Activated naive CD4-positive, alpha-beta T cell treated with Interleukin-2 at 50 U/mL for 16 hours (primary cell): ENCODE measurements at places on chromosomes 1 and 21.

GRCh38 chr21:40471103-40471502 lies 375.9 kb downstream of the DSCAM start:
- no peak for DNase-seq

DNA sequence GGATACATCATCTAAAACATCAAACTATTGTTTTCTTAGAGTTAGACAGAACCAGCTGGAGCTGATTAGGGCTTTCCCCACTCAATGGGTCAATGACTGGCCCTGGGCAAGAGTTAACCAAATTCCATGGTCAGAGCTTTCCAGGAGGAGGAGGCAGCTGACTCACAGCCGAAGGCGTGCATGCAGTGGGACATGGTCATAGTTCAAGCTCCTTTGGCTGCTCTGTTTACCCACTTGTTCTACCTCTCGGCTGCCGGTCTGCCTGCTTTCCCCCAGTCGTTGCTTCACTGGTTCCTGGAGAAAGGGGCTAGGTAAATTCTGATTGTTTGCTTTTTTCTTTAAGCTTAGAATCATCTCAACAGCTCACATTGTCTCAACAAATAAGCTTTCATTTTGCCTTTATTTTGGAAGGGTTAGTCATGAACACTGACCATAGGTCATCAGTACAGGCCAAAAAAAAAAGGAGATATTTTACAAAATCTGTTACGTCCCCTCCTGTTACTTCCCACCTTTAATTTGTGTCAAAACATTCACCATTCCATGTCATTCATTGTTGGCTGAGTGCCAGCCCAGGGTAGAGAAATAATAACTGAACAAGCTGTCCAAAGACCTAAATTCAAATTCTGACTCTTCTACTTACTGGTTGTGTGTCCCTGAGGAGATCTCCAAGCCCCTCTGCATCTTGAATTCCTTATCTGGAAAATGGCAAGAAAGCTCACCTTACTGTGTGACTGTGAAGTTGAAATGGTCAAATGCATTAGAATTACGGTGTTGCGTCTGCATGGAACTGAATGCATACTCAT lies 12.0 kb downstream of the MAB21L3 start:
- no peak for DNase-seq

DNA sequence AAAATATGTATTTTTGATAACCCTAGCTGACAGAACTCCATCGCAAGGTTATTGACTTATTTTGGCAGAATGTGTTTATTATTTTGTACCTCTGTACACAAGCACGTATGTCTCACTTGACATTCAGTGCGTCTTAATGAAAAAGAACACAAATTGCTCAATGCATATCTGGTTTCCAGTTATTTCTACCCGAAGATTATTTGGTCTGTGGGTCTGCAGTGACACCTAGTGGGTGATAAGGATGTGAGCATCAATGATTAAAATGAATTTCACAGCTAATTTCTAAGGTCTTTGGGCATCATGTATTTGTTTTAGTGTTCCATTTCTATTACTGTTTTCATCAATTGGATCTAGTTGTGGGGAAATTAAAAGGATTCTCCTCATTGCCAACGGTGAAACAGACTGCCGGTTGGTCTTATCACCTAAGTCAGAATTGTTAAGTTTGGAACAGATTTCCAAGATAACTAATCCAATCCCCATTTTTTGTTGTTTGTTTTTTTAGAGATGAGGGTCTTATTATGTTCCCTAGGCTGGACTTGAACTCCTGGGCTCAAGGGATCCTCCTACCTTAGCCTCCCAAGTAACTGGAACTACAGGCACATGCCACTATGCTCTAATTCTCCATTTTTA lies 13.9 kb downstream of the DDX20 start:
- DNase-seq = peak; percentile 24

- no peak for DNase-seq
Measured at GRCh38 chr21:36193200-36193599, 36.6 kb downstream of the DOP1B start.

GRCh38 chr1:42176902-42177519 lies 12.5 kb upstream of the GUCA2A start:
- DNase-seq = no peak

DNA sequence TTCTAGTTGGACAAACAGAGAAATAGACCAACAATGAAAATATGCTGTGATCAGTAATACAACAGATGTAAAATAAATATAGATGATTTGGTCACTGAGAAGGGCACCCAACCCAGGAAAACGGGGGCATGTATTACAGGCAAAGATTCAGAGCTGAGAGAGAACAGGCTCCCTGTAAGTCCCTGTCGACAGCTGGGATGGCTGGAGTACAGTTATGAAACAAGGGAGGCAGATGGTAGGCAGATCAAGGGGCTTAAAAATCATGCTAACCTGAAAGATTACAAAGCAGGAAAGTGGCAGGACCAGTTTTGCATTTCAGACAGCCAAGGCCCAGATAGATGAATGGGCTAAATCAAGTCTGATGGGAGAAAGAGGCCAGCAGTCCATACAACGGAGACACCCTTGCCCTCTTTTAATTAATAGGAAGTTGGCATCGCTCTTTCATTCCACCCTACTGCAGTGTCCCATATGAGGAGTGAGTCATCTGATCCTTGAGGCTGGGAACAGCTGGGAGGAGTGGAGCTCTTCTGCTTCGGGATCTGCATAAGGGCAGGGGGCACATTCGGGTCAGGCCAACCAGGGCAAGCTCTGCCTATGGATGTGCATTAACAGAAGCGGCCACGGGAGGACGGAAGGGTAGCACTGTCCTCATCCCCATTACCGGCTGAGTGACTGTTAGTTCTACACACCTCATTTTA lies 171.1 kb downstream of the DAB1 start:
- no peak for DNase-seq

GRCh38 chr1:237134929-237135328 lies 92.9 kb downstream of the RYR2 start:
- no peak for DNase-seq

DNA sequence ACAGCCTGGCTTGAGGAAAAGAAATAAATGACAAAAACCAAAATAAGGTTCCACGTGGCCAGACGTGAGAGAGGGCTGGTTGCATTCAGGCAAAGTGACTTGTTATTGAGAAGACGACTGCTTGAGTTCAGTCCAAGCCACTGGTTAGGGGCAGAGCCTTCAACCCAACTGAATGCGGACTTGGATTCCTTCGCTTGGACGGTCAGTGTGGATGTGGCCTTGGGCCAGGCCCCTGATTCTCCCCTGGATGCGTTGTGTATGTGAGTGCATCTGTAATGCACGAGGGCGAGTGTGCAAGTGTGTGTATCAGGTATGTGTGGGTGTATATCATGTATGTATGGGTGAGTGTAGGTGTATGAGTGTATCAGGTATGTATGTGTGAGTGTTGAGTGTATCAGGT lies 1.9 kb downstream of the PLA2G2F start:
- no peak for DNase-seq

- no peak for DNase-seq
Measured at GRCh38 chr1:227892489-227893299, 55.0 kb downstream of the WNT9A start.

DNA sequence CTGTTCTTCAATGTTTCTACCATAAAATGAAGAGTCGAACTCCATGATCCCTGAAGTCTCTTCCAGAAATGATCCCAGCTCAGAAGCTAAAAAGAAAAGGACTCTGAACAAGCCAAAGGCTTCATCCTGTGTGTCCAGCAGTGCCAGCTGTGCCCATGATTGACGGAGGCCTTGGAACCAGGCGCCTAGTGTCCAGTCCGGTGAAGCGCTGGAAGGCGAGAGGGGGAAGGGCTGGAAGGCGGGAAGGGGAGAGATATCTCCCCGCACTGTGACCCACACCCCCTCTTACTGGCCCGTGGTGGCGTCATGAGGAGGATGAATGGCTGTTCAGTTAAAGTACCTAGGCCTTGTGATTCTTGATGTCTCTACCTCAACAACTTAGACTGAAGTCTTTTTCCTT lies 10.4 kb upstream of the PLEKHA6 start:
- no peak for DNase-seq

DNA sequence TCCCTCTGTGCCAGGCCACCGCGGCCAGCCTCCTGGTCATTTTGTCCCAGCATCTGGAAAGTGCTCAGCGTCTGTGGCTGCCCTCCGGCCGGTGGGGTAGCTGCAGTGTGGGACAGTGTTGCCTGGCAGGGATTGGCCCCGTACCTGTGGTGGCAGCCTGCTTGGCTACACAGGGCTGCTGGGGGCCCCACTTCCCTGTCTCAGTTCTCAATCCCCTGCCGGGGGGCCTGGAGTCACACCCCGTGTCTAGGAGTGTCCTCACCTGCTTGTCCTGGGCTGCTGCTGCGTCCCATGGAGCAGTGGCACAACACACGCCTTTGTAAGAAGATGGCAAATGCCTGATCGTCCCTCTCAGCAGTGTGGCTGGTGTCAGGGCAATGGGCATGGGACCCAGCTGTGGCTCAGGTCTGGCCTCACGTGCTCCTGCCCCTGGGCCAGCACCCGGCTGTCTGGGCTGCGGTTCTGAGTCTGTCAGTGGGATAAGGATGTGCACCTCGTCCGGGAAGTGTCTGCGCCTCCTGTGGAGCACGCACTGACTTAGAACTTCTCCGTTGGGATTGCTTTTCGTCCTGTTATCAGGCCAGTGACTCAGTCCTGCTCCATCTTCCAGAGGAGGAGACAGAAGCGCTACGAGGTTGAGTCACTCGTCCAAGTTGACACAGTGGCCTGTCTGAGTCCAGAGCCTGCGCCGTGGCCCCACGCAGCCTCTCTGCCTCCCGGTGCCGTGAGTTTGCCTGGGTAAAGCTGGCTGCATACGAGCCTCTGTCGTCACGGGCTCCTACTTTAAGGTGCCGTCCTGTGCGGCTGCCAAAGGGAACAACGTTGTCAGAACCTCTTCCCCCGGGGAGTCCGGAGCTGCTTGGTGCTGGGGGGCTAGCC lies 41.0 kb downstream of the CRYAA start:
- DNase-seq = no peak

DNA sequence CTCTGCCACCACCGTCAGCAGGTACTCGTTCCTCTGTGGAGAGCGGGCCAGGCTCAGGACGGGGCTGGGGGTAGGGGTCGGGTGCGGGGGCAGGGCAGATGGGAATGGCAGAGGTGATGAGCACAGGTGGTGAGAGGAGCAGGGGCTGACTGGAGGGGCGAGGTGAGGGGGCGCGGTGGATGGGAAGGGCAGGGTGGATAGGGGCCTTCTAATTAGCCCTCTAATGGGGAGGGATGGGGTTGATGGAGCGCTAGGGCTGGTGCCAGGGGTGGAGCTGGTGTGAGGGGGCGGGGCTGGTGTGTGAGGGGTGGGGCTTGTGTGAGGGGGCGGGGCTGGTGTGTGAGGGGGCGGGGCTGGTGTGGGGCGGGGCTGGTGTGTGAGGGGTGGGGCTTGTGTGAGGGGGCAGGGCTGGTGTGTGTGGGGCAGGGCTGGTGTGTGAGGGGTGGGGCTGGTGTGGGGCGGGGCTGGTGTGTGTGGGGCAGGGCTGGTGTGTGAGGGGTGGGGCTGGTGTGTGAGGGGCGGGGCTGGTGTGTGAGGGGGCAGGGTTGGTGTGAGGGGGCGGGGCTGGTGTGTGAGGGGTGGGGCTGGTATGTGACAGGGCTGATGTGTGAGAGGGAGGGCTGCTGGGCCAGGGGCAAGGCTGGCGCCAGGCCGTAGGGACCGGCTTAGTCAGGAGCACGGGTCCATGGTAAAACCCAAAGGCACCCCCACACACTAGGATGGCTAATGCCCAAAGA lies 5.9 kb downstream of the KRTAP10-1 start:
- no peak for DNase-seq

DNA sequence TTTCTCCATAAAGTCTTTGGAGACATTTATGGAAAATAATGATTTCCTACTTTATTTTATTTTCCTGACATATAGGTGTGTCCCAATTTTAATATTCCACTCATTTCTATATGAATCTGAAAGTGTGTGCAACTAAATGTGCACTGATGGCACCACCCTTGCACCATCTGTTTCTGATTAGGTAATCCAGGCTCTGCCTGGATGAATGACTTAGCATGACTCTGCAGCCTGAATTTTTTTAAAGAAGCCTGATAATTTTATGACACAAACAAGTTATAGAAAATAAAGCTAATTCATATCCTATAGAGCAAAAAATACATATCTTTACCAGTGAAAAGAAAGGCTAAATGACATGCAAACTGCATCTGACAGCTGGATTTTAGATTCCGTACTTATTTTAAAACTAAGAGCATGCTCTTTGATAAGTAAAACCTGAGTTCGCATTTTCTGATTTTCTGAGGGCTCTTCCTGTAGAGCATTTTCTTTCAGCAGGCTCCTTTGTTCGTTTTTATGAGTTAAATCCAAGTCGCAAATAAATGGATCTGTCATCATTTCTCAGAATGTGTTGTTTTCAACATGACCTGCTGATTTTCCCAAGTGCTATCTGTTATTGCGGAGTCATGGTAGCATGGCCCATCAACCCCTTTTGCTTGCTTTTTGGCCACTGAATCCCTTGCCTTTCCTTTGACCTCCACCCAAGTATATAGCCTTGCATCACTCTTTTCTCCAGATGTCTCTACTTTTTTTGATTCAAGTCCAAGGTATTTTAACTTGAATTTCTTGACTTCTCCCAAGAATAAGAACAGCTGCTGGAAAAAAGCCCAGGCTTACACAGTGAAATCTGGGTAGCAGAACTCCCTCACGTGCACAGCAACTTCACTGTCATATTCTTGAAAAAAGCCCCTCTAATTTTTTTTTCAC lies 52.8 kb upstream of the LYPLAL1 start:
- no peak for DNase-seq

DNA sequence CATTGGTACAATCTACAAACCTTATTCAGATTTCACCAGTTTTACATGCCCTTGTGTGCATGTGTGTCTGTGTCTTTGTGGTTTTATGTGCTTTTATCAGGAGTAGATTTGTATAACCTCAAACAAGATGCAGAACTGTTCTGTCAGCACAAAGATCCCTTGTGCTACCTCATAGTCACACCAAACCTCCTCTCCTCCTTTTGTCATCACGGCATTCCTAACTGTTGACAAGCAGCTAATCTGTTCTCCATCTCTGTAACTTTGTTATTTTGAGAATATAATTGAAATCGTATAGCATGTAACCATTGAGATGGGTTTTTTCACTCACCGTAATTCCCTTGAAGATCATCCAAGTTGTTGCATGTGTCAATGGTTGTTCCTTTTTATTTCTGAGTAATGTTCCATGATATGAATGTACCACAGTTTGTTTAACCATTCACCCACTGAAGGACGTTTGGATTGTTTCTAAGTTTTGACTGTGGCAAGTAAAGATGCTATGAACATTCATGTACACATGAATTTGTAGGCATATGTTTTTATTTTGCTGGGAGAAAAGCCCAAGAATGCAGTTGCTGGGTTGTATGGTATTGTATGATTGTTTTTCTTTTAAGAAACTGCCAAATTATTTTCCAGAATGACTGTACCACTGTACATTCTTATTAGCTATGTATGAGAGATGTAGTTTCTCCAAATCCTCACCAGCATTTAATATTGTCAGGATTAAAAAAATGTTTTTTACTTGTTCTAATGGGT lies 78.1 kb upstream of the B3GALT2 start:
- no peak for DNase-seq
